ENCODE measurements at places on chromosomes 4 and X.

DNA sequence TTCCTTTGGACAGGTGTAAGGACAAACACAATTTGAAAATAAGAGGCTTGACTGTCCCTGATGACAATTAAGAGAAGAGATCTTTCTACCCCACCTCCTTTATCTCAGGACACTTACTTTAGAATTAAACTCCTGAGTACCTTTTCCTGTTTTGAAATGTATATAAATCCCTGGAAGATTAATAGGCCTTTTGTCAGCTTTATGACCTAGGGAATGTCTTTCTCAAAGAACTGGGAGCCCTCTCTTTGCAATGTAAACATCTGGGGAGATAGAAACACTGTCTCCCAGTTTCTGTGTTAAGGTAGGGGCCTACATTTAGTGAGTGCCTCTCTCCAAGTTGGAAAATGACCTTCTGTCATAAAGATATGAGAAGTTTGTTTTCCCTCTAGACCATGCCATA, 31.7 kb downstream of the AGA start:
- DNase-seq: no peak

GRCh38 chrX:12581546-12581945, 209.7 kb upstream of the PRPS2 start:
- no peak for DNase-seq

DNA sequence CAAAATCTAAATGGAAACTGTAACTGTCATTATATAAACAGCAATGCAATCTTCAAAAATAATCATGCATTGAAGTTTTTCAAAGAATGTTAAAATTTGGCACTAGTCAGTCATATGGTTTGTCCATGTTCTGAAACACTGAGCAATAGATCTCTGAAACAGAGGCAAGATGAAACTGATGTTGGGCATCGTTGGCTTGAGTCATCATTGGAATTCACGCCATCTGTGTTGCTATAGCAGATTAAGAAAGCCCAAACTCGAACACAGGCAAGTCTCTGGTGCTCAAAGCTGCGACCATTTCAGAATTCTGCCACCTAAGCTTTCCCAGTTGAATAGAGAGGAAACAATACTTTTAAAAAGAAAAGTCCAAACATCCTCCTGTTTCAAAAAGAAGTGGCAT, 114.1 kb upstream of the PPARGC1A start:
- no peak for DNase-seq

- DNase-seq: no peak
Observed at GRCh38 chr4:21134994-21135393, 434.7 kb downstream of the PACRGL start.

DNA sequence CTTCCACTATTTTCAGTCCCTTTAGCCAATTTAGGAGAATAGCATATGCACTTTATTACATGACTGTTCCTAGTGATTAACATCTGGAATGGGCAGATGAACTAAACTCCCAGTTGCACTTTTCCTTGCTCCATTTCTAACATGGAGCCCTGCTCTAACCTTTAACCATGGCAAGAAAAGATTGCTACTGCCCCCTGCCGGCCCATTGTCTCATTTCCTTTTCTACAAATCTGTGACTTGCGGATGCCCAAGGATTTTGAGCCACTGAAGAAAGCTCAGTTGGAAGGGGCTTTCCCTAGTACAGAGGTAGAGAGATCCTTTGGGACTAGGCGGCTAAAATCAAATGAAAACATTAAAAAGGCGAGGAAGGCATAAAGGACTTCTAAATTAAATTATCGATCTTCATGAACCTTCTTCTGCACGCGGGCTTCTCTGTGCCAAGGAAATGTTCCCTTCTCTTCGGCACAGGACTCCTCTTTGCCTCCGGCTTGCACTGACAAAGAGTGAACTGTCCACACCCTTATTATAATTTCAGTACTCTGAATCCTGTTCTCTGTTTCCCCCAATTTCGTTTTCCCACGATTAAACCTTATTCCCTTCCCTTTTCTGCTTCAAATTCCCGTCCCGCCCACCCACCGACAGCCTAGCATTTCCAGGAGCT, 577 bp upstream of the GLRA2 start:
- DNase-seq: no peak

- no peak for DNase-seq
Observed at GRCh38 chrX:50068285-50068563, 132.6 kb downstream of the AKAP4 start.

DNA sequence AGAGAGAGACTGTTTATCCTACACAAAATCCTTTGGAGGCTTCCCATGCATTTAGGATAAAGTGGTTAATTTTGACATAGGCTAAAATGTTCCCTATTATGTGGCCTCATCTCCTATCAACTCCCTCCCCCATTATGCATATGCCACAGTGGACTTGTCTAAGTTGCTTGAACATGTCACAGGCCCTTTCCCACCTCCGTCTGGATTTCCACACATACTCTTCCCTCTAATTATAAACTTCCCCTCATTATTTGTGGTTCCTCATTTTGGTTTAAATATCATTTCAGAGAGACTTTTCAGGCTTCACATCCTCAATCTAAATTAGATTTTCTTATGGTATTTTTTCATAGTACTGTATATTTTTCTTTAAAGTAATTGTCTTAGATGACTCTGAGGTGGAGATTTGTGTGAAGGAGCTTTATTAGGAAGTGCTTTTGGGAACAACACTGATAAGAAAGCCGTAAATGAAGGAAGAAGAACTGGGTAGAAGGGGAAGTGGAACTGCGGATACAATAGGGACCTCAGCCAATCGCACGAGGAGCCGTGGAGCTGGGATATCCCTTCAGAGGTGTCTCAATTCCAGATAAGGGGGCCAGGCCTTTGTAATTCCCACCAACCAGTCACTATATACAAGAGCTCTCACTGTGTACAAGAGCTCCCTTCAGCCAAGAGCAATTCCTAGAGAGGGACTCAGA, 7.9 kb downstream of the C4orf17 start:
- DNase-seq: no peak

- no peak for DNase-seq
Observed at GRCh38 chrX:71666240-71667223, 814 bp upstream of the LOC101059915 start.

DNA sequence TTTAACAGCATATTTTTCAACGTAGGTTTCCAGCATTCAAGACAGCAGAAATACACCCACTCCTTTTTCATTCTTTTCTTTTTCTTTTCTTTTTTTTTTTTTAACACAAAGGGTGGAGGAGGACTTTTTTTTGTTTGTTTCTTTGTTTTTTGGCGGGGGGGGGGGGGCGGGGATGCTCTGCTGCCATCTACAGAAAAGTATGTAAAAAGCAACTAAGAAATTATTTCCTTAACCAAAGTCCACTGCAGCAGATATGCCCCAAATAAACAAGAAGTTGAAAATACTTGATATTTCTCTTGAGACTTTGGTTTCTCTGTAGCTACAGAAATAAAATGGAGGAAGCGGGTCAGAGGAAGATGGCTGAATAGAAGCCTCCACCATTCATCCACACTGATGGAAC, 63.2 kb upstream of the PBDC1 start:
- no peak for DNase-seq

- no peak for DNase-seq
Observed at GRCh38 chr4:14580061-14580460, 422.2 kb upstream of the CPEB2 start.

DNA sequence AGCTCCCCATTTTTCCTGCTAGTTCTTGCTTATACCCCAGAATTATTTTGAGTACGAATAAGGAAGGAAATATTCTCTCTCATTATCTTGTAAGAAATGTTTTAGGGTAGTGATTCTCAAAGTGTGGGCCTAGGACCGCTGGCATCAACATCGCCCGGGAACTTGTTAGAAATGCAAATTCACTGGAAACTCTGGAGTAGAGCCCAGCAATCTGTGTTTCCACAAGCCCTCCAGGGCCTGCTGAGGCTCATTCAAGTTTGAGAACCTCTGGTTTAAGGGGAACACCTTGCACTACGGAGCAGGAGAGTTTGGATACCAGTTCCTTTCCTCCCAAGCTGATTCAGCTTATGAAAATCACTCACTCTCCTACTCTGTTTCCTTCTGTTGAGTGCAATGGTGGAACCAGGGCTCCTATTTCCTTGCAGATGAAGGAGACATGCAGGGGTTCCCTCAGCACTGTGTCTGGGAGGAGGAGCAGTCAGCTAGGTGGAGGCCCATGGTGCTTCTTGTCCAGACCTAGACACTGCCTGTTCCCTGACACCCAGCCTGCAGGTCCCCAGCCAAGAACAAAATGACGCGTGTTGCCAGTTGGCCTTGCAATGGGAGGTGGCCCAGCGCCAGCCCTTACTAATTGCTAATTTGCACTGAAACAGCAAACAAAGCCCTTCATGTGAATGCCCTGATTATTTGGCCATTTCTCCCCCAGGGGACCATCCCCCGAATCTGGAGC, 68.5 kb downstream of the CYTL1 start:
- no peak for DNase-seq

DNA sequence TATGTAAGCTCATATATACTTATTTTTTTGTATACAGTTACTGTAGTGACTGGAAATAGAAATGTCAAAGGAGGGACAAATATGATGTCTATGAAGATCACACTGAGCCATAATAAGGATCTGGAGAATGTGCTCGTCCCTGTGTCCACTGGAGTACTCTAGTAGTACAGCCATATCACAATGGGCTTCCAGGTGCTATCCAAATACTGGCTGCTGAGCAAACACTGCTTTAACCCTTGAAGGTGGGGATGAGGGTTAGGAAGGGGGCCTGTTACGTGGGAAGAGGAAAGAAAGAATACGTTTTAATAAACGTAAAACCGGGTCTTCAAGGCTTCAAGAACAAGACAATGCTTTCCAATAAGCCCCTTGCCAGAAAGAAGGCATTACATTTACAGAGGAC, 29.8 kb upstream of the TMEM150C start:
- DNase-seq: no peak

- no peak for DNase-seq
Observed at GRCh38 chrX:109622270-109622669, 2.7 kb downstream of the KCNE5 start.

GRCh38 chr4:879729-880077, 52.4 kb downstream of the GAK start:
- no peak for DNase-seq

- DNase-seq: no peak
Observed at GRCh38 chr4:173420324-173420752, 21.4 kb upstream of the SCRG1 start.

DNA sequence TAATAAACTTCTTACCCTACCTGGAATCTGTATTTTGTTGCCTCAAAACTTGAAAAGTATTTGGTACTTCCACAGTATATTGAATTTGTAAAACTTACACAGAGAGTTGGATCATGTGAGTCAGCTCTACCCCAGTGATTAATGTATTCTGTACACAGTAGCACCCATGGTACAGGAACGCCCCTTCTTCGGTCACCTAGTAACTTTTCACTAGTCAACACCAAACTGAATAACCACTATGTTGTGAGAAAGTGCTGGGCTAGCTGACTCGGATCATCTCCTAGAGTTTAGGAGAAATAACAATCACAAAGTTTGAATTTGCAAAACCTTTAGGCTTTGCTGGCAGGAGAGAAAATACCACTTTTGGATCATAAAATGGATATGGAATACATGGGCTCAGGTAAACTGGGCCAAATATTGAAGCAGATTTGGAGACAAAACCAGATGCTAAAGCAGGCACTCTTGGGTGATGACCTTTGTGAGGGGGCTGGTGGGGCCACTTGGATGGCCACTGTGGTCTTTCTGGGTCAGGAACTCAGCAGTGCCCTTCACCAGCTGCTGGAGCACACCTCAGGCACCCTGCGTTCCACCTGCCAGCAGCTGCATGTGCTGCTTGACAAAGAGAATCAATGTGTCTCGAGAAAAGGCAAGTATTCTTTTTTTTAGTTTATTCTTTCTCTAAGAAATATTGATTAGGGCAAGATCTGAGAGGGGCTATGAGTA, at the start of gene DTHD1:
DTHD1 (plus strand) TSS at position 233 of the 723 bp plus-strand sequence; CDS start at position 376, 143 bp downstream.
- DNase-seq: no peak

DNA sequence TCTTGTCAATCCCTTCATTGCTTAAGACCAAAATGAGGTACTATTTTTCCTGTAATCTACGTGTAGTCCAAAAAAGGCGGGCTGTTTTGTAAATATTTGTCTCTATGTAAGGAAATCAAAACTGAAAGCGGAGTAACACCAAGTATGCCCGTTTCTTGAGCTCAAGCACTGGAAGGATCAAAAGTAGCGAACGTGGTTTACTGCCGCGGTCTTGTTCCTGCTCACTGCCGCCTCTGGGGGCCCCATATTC, 71.5 kb downstream of the AFF1 start:
- no peak for DNase-seq

GRCh38 chr4:182564724-182565369, 321.6 kb downstream of the TENM3 start:
- no peak for DNase-seq

DNA sequence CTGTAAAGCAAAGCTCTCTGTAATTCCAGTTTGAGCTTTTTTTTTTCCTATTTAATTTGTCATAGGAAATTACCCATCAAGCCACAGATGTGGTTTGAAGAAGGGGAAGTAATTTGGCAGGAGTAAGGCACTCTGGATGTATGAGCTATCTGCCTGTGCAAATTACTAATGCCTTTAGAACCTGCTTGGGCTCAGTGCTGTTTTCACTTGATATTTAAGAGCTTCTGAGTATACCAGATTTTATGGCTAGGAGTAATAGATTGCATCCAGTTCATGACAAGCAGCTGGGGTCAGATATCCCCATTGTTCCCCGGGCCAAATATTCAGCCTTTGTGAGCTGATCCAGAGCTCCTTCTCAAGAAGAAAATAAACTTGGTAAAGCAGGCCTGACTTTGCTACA, 89.1 kb downstream of the DCAF8L2 start:
- DNase-seq: no peak

DNA sequence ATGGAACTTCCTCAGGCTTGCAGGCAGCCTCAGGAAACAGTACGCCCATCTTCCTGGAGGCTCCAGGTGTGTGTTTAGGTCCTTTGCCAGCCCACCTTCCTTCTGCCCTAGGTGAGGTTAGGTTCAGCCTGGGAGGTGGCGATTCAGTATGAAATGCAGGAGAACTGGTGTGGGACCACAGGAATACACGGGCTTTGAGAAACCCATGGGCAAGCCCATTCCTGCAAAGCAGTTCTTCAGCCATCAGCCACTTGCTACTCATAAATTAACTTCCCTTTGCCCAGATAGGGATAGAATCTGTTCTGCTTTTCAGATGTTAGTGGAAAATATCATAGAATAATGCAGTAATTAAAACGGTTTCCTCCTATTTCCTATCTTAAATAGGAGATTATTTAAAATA, 32.2 kb downstream of the TBC1D14 start:
- no peak for DNase-seq

DNA sequence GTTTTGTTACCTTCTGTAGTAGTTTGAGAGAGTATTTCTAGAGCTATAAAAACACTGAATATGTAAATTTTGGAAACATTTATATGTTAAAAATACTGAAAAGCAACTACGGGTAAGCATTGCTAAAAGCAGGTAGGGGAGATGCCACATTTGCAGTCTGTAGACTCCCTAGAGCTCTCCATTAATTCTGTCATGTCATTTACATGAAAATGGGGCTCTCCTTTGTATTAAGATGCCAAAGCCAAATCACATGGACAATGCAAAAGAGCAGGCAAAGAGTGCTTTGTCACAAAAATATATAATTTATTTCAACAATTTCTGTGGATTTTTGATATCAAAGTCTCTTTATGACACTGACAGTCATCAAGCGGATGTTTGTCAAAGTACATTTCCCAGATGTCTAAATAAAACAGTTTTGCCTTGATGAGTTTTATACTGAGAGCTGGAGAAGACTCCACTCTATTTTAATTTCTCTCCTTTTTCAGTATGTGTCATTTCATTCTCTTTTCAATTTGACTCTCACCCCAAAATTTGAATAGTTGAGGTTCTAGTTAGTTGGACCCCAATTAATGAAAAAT, 51.8 kb downstream of the LDB2 start:
- DNase-seq: no peak
